Esophagus (tissue), 2 donors: ENCODE measurements at places on chromosomes 5 and 9. TPM values are rescaled to one million over a fixed set of nuclear protein-coding genes. Genes with fewer than 3 reads are reported as not detected.

Gene GABRA1
- polyA plus RNA-seq, result not detected

Gene PCDHA4
- 0.05 TPM for polyA plus RNA-seq

Gene HRH2
- 0.18 TPM for polyA plus RNA-seq

Gene IFNA2
- not detected for polyA plus RNA-seq

Gene PALM2AKAP2
- polyA plus RNA-seq, result 0.14 TPM

Gene HACD4
- 0.98 TPM for polyA plus RNA-seq

Gene GARIN3
- not detected for polyA plus RNA-seq

Gene MOB3B
- 2.0 TPM for polyA plus RNA-seq

Gene NUDCD2
- polyA plus RNA-seq, result 4.8 TPM
